ENCODE measurements at places on chromosomes 3 and 15. TPM values are rescaled to one million over a fixed set of nuclear protein-coding genes. Genes with fewer than 3 reads are reported as not detected.

ITIH1 gene
- not detected for total RNA-seq

ARGFX gene
- total RNA-seq = not detected

RBMS3 gene
- total RNA-seq = 0.43 TPM

SI gene
- not detected for total RNA-seq

CXCR6 gene
- not detected for total RNA-seq

MYO5C gene
- 5.4 TPM for total RNA-seq

TNNC1 gene
- 1.2 TPM for total RNA-seq

FANCD2OS gene
- not detected for total RNA-seq

CPA3 gene
- not detected for total RNA-seq

LMLN gene
- total RNA-seq = 2.5 TPM

PLXNB1 gene
- total RNA-seq = 17.7 TPM

JAGN1 gene
- 79.6 TPM for total RNA-seq

FRMD5 gene
- total RNA-seq = 3.7 TPM

XIRP1 gene
- 0.04 TPM for total RNA-seq

ACOX2 gene
- total RNA-seq = 8.4 TPM

GPR62 gene
- not detected for total RNA-seq

KIF15 gene
- 7.3 TPM for total RNA-seq

TJP1 gene
- 66.1 TPM for total RNA-seq

CCRL2 gene
- total RNA-seq = 0.18 TPM

SIDT1 gene
- 0.69 TPM for total RNA-seq

FETUB gene
- total RNA-seq = 0.25 TPM

CLDN1 gene
- total RNA-seq = 28.6 TPM

Data from A549 treated with CORT108297 at 1 μM for 4 hours (cell line).